ENCODE measurements at places on chromosomes 5 and 9. TPM values are rescaled to one million over a fixed set of nuclear protein-coding genes. Genes with fewer than 3 reads are reported as not detected.

Gene CLPTM1L
- 95.2 TPM for total RNA-seq

Gene SLC2A8
- total RNA-seq, result 30.6 TPM

Gene APBA1
- 13.0 TPM for total RNA-seq

Gene CCNI2
- 0.17 TPM for total RNA-seq

Gene MAST4
- total RNA-seq, result 11.5 TPM

Gene ENTREP1
- total RNA-seq, result 1.0 TPM

Gene WDR38
- not detected for total RNA-seq

Gene LCN2
- total RNA-seq, result not detected

Gene NTNG2
- 43.7 TPM for total RNA-seq

Gene SETX
- 48.4 TPM for total RNA-seq

Data from glutamatergic neuron (in vitro differentiated cells).